NCI-H446 treated with DMSO at 0.1 percent for 48 hours (cell line): ENCODE measurements at places on chromosomes 16 and 17.

DNA sequence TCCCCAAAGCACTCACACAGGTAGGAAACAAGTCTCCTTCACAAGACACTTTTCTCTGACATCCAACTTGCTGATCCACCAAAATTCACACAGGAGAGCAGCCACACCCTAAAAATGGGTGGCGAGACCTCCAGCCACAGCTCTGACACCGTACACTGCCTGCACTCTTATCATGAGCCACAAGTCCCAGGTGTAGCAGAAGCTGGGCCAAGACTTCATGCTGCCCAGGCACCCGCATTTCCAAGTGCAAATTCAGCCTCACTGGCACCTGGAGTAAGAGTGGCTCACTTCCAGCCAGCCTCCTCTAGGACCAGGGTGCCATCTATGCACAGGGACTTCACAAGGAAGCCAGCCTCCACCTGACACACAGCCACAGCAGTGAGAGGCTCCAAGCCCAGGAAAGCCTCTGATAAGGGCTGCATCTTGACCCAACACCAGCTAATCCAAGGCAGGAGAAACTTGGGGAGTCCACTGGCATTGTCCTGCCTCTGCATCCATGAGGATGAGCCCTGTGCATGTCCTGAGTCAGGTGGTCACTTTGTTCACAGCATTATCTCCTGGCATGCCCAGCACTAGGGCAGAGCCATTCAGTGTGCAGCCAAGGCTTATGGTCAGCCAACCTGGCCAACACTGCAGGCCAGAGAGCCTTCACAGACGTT lies 2.6 kb upstream of the ZNF768 start:
- no peak for DNase-seq

- DNase-seq, result no peak
Measured at GRCh38 chr17:65730711-65731169, 169.3 kb upstream of the AXIN2 start.

DNA sequence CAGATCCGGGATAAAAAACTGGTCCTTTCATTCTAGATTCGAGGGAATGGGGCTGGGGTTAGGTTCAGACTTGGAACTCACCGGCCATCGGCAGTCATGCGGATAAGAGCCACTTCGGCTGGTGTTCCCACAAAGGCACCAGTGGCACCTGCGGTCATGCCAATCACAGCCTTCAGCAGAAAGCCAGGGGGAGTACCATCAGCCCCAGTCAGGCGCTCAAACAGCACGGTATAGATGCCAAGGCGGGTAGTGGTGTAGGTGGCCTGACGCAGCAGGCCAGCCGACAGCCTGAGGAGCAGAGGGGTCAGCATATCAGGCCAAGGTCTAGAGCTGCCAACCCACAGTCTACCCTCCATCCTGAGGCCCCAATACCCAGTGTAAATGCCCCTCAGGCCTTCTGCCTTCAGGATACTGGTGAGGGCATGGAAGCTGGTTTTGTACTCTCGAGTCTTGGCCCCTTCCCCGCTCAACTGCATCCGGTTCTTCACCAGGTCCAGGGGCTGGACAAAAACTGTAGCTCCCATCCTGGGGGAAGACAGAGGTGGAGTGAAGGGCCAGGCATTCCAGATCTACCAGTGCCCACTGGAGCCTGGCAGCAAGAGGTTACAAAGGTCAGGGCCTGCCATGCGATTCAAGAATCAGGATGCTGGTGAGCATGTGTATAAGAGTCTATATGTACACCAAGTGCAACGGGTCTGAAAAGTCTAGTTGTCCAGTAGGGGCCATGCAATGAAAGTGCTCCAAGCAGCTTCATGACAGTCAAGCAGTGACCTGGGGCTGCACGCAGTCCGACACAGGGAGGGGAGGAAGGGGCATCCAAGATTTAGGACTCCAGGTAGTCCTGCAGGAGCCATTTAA lies 929 bp downstream of the SLC25A11 start:
- DNase-seq, result no peak

DNA sequence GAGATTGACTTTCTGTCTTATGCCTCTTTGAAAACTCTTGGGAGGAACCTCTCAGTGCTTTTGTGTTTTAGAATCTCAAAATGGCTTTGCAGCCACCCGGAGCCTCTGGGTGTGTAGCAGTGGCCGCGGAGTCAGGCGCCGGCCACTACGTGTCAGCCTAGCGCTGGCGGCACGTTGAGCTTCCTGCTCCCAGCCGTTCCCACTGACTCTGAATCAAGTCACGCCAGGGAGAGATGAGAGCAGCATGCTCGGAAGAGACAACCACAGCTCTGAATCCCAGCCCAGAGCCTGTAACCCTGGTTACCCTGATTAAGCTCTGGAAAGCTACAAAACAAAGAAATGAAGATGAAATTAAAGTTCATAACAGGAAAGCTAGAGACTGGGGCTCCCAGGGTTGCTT lies 97.4 kb upstream of the CACNG5 start:
- DNase-seq, result no peak

DNA sequence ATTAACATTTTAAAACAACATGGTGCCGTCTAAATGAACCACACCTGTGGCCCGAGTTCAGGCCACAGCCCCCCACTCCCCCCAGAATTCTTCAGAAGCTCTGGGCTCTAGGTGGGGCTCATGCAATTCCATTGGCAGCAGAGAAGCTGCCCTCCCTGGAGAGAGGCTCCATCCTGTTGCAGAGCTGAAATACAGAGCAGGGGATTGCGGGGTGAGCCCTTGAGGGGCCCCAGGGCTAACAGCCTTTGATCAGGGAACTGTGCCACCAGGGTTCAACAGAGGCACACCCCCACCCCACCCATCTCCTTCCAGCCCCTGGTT lies 69.3 kb downstream of the ABR start:
- no peak for DNase-seq

GRCh38 chr16:28108590-28109247 lies 45.2 kb upstream of the GSG1L start:
- no peak for DNase-seq

- DNase-seq, result no peak
Measured at GRCh38 chr17:65092262-65092661, 35.7 kb upstream of the GNA13 start.

GRCh38 chr16:87207965-87208364 lies 109.2 kb downstream of the C16orf95 start:
- no peak for DNase-seq

- no peak for DNase-seq
Measured at GRCh38 chr17:68909066-68909465, 46.1 kb downstream of the ABCA8 start.

DNA sequence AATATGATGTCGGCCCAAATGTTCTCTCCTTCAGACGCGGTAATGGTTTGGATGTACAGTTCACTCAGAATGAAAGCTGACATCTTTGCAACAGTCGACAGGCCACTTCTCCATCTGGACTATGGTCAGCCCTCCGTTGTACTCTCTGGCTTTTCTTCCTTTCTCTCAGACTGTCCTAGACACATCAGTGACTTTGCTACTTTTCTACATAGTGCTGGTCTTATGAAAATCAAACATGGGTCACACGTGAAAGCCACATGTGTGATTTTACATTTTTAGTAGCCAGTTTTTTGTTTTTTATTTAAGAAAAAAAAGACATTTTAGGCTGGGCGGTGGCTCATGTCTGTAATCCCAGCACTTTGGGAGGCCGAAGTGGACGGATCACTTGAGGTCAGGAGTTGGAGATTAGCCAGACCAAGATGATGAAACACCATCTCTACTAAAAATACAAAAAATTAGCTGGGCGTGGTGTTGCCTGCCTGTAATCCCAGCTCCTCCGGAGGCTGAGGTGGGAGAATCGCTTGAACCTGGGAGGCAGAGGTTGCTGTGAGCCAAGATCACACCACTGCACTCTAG lies 644.1 kb downstream of the KCNJ2 start:
- DNase-seq, result no peak

GRCh38 chr17:22301353-22301745 lies 609.0 kb downstream of the KCNJ18 start:
- DNase-seq, result no peak

GRCh38 chr16:62064173-62064572 lies 27.9 kb upstream of the CDH8 start:
- DNase-seq, result no peak

- DNase-seq, result no peak
Measured at GRCh38 chr17:7588553-7589203, 1.2 kb downstream of the SOX15 start.

DNA sequence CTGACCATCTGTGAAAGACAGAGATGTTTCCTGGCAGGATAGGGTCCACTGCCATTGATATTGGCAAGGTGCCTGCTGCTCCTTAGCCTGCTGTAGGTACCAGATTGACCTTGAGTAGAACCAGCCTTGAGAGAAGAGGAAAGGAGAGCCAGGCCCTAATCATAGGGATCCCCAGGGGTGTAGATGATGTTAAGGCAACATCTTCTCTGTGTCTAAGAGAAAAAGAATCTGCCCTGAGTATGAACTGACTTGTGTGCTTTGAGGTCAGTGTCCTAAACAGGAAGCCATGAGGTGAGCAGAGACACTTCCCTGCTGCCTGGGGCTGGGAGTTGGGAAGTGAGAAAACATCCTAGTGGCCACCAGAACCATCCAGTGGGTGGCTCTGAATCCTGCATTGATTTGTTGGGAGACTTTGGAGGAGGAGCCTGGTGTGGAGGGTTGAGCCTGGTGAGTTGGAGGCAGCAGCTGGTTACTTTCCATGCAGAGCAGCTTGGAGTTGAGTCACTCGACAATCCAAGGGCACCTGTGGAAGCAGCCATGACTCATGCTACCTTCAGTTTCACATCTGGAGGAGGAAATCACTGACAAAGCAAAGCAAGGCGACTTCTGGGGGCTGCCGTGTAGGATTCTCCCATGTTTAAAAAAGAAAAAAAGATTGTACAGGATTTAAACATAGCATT lies 47.8 kb downstream of the BMERB1 start:
- peak; percentile 48 for DNase-seq

GRCh38 chr16:80103463-80103862 lies 437.3 kb upstream of the DYNLRB2 start:
- DNase-seq, result no peak

GRCh38 chr17:64978138-64978537 lies 58.9 kb upstream of the LRRC37A3 start:
- no peak for DNase-seq

DNA sequence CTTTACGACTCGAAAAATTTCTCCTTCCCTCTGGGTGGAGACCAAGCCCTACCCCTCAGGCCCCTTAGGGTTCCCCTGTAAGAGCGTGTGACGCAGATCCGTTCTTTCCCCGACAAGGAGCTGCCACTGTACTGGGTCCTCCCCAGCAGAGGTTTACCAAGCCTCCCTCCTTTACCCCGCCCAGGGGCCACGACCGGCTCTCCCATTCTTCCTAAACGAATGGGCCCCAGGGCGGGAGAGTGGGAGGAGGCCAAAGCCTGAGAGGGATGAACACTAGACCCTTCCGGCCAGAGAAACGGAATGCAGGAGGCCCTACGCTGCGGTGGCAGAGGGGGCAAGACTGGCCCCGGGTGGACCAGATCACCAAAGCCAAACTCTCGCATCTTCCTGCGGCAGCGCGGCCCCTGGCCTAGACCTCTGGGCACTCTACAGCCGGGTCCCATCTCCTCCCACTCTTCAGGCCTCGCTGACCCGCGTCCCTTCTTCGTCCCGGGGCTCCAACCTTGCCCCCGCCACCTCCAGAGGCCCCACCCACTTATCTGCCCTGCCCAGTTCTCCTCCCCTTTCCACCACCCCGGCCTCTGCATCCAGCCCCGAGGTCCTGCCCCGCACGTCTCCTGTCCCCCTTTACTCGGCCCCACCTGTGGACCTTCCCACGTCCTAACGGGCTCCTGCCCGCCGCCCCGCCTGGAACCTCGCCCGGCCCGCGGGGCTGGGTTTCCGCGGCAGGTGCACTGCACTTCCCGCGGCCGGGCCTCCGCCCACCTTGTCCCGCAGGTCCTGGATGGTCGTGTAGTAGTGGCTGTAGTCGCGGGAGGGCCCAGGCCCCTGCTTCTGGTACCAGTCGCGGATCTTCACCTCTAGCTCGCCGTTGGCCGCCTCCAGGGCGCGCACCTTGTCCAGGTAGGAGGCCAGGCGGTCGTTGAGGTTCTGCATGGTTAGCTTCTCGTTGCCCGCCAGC lies 765 bp downstream of the KRT19 start:
- no peak for DNase-seq

DNA sequence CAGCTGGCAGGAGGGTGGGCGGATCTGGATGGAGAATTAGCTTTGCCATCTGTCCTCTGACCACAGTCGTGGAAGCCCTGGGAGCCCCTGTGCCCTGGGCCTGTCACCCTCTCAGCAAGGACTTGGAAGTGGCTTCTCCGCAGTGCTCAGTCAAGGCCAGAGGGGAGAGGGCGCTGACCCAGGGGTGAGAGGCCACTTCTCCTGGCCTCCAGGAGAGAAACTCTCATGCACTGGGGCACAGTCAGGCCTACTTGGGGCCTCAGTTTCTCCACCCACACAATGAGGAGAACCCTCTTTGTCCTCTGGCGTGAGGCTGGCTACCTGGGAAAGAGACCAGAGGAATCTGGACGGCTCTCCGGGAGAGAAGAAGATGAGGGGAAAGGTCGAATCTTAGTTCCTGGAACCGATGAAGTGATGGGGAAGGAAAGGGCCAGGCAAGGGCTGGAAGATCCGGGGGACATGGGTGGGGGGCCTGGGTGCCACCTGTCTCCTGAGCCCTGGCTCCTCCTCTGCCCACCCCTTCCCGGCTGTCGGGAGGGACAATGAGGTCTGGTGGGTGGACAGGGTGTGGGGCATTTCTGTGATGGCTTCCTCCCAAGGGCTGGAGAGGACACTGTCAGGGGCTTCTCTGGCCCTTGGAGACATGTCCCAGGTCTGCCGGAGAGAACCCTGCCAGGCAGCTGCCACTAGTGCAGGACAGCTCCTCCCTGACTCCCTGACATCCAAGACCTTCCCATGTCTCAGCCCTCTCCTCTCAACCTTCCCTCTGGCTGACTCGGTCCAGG lies 9.0 kb upstream of the ARHGAP27 start:
- DNase-seq, result no peak

DNA sequence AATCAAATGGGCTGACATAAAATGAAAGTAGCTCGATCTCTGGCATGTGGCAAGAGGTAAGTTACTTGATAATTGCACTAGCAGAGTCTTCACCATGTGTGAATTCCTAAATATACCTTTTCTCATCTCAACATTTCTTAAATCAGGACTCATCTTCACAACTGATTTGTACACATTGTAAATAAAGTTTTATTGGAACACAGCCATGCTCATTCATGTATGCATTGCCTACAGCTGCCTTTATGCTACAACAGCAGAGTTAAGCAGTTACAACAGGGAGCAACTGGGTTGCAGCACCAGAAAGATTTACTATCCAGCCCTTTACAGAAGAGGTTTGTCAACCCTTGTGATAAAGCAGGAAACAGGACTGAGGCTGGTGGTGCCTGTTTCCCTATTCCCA lies 48.1 kb downstream of the ARHGAP17 start:
- DNase-seq, result no peak

DNA sequence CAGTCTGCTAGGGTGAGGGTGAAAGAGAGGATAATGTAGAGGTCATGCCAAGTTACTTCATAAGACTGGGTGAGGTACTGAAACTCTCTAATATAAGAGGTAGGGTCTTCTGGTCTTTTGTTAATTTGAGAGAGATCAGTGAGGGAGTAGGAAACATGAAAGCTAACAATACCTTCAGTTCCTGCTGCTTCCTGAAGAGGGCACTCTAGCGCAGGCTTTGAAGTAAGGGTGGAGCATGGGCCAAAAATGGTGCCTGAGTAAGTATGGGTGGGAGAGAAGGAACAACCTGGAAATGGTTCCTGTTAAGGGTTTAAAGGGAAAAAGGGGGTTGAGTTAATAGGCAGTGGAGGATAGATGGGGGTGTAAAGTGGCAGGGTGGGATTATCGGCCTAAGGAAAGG lies 2449.5 kb downstream of the TP53TG3F start:
- no peak for DNase-seq
